Left cardiac atrium (tissue), 4 donors: ENCODE measurements at places on chromosomes 3 and 15. TPM values are rescaled to one million over a fixed set of nuclear protein-coding genes. Genes with fewer than 3 reads are reported as not detected.

GRCh38 chr15:41783296-41783695, 9.0 kb downstream of the MAPKBP1 start:
- no peak for DNase-seq

DNA sequence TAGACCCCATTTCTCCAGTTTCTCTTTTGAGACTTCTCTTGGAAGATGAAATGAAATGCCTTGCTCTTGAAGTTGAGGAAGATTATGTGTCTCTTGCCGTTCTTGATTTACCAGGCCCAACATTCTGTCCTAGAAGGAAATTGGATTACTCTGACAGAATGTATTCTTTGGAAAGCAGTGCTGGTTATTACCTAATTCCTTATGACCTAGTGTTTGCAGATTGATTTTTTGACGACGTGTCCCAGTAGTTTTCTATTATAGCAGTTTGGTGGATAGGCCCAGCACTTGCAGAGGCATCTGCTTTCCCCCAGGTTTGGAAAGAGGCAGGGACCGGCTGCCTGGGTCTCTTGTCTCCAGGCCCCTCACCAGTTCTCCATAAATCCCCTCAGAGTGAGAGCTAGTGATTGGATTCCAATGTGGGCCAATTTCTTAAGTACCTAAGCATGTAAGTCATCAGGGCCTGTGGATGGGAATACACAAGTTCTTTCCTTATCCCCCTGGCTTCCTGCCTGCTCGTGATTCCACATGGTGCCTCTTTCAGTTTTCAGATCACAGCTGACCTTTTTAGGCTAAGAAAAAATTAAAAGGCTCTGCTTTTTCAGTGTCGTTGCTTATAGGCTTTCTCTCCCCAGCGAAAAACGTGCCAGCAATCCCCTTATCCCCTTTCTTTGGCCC, 50.2 kb downstream of the EPHB3 start:
- DNase-seq: no peak

- DNase-seq: no peak
Measured at GRCh38 chr3:48460517-48460902, 14.0 kb downstream of the ATRIP start.

Gene ROPN1
- total RNA-seq: not detected

Gene GRIP2
- 18.2 TPM for total RNA-seq
